Lung (tissue), 17 donors: ENCODE measurements at places on chromosomes 11 and 22. TPM values are rescaled to one million over a fixed set of nuclear protein-coding genes. Genes with fewer than 3 reads are reported as not detected.

DNA sequence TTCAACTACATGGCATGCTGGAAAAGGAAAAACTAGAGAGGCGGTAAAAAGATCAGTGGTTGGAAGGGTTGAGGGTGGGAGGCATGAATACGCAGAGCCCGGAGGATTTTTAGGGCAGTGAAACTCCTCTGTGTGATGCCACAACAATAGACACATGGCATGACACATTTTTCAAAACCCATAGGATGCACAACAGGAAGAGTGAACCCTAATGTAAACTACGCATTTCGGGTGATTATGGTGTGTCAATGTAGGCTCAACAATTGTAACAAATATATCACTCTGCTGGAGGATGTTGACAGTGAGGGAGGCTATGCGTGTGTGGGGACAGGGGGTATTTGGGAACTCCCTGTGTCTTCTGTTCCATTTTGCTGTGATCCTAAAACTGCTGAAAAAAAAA lies 15.7 kb upstream of the FAM83F start:
- no peak overlapping the region for H3K27ac ChIP-seq
- DNase-seq = no peak
- H3K36me3 ChIP-seq = no peaks in the 10 kb centered on the region
- no peak overlapping the region for H3K4me3 ChIP-seq

- H3K4me1 ChIP-seq = peaks cover 6% of the 10 kb centered on the region
- H3K27ac ChIP-seq = no peak overlapping the region
- no peaks in the 10 kb centered on the region for H3K27me3 ChIP-seq
- no peak overlapping the region for H3K4me3 ChIP-seq
Measured at GRCh38 chr22:21652547-21653545, 10.7 kb downstream of the SDF2L1 start.

Gene LMO2
- 41.3 TPM for polyA plus RNA-seq

Gene SHISAL1
- 0.12 TPM for polyA plus RNA-seq

DNA sequence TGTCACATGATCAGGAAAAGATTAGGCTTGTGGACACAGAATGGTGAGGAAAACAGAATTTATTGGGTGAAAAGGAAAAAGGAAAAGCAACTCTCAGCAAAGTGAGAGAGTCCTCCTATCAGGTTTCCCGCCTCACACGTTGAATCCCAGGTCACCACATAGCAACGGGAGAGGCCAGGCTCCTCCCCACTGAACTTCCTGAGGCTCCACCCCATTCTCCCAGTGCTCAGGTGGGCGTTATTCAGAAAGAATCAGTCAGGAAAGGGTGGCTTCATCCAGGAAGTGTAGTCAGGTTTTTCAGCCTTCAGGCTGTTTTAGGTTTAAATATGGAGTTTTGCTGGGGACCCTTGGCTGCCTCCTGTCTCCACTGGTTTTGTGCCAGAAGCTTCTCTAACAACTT lies 66.9 kb downstream of the SPON1 start:
- DNase-seq = no peak
- peaks cover 33% of the 10 kb centered on the region for H3K4me1 ChIP-seq
- H3K36me3 ChIP-seq = no peaks in the 10 kb centered on the region
- no peak overlapping the region for H3K27ac ChIP-seq
- peaks cover 2% of the 10 kb centered on the region for H3K27me3 ChIP-seq

Gene MS4A3
- 2.6 TPM for polyA plus RNA-seq

GRCh38 chr22:45223304-45224117 lies 17.2 kb downstream of the KIAA0930 start:
- DNase-seq = no peak
- H3K27me3 ChIP-seq = no peaks in the 10 kb centered on the region
- H3K4me1 ChIP-seq = no peaks in the 10 kb centered on the region
- H3K4me3 ChIP-seq = no peak overlapping the region

Gene KIF18A
- 0.78 TPM for polyA plus RNA-seq

Gene ZNF280B
- 0.14 TPM for polyA plus RNA-seq

Gene SLC5A4
- 0.39 TPM for polyA plus RNA-seq

- H3K27ac ChIP-seq = no peak overlapping the region
- H3K27me3 ChIP-seq = no peaks in the 10 kb centered on the region
- no peak for DNase-seq
- H3K36me3 ChIP-seq = no peaks in the 10 kb centered on the region
- no peaks in the 10 kb centered on the region for H3K4me1 ChIP-seq
Measured at GRCh38 chr11:33179348-33179803, 18.1 kb upstream of the CSTF3 start.

Gene FSHB
- not detected for polyA plus RNA-seq

DNA sequence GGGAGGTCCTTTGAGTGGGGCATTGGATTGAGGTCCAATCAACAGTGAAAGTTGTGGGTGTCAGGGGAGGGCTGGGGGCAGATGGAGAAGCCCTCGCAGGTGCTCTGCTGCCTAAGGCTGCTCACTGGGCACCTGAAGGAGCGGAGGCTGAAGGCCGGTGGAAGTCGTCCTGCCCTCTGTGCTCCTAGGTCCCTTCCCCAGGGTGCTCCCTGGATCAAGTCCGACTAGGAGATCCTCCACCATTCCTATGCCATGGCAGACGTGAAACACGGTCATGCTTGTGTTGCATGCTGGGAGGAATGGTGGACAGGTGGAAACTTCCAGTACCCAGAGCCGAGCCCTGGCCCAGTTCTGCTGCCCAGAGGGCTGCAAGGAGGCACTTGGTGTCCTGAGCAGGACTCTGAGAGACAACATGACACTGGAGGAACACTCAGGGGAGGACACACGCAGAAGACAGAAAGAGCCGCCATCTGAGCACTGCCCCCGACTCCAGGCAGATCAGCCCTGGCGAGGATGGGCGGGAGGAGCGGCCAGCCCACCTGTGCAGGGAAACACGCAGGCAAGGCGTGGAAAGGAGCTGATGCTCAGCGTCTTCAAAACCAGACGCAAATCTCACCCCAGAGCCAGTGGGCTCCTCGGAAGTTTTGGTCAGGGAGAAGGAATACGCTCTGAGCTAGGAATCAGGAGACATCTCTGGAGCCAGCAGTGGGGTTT lies 786.8 kb downstream of the BRD1 start:
- H3K27me3 ChIP-seq = no peaks in the 10 kb centered on the region
- H3K4me3 ChIP-seq = no peak overlapping the region
- H3K36me3 ChIP-seq = no peaks in the 10 kb centered on the region
- no peak overlapping the region for H3K27ac ChIP-seq
